Upper lobe of left lung (tissue), 6 donors: ENCODE measurements at places on chromosomes 11 and 22. TPM values are rescaled to one million over a fixed set of nuclear protein-coding genes. Genes with fewer than 3 reads are reported as not detected.

- DNase-seq = peak; percentile 17
Observed at GRCh38 chr11:66846671-66847091, 3.4 kb downstream of the RCE1 start.

The BBOX1 gene
- total RNA-seq = 0.51 TPM

DNA sequence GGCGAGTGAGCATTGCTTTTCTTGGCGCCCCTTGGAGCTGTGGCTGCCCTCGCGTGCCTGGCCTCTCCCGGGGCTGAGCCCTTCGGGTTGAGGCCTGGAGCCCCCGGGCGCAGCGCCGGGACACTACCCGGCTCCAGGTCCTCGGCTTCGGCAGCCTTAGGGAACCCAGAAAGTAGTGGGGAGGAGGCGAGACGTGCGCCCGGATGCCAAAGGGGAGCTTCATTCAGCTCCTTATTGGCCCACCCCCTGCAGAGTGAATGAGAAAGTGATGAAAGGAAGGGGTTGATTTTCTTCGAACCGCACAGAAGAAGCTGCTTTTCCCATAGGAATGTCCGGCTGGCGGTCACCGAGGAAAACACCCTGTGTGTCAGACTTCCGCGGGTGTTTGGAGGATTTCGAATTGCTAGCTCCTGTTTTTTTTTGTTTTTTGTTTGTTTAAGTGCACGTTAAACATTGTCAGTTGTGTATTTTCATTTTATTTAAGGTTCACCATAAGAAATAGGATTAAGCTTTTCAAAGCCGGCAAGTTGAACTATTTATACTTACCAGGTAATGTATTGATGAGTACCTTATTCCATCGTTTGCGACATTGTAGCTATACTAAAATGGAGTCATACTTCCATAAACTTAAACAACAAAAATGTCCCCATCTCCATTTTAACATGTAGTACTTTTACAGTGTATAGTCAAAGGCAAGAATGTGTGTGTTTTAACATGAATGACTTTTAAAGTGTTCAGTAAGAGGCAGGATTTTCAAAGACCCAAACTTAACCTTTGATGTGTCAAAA is 841 bp upstream of the EIF4G2 start:
- peak; percentile 88 for DNase-seq

- no peak for DNase-seq
Observed at GRCh38 chr11:83611600-83611999, 325.4 kb upstream of the CCDC90B start.

DNA sequence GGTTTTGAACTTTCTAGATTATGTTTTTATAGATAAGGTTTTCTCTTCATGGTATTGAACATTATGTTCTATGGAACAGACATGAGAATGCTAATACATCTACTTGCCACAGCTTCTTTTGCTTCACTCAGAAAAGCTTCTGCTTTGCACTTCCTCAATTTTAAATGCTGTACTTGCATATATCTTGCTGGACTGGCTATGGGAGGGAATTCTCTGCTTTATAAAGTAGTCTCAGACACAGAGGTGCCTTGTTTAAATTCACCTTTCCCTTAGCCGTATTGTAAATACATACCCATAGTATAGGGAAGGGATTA is 173.9 kb downstream of the DDX10 start:
- no peak for DNase-seq

GRCh38 chr22:43186272-43187170 is at the start of gene TTLL12:
TSS of gene TTLL12 (minus strand) at chr22:43187134. CDS start at chr22:43187069, 65 bp downstream.
- peak; percentile 94 for DNase-seq

GRCh38 chr11:30798547-30799236 is 212.5 kb upstream of the MPPED2 start:
- DNase-seq = no peak

DNA sequence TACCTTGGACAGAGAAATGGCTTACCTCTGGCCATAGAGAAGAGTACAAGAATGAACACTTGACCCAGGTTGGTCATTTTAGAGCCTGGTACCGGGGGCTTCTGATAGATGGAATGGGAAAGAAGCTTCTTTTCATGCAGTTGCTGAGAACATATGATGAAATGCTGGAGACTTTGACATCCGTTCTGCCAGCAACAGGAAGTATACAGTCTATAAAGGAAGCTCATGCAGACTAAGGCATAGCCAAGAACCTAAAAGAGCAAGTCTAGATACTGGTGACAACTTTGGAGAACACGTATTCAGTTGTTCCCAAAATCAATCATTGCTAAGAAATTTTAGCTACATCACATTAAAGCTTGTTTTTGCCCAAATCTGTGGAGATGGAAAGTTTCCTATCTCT is 894.6 kb downstream of the METTL15 start:
- no peak for DNase-seq

DNA sequence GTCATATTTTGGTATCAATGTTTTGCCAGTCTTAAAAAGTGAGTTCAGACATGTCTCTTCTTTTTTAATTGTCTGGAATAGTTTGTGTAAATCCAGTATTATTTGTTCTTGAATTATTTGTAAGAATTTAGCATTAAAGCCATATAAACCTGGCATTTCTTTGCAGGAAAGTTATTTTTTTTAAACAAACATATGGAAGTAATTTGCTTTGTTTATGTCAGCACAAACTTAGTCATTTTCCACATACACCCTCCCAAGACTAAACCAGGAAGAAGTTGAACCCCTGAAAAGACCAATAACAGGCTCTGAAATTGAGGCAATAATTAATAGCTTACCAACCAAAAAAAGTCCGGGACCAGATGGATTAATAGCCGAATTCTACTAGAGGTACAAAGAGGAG is 9.1 kb upstream of the CCDC81 start:
- no peak for DNase-seq

The SMC1B gene
- not detected for total RNA-seq

The VSIG10L2 gene
- not detected for total RNA-seq

DNA sequence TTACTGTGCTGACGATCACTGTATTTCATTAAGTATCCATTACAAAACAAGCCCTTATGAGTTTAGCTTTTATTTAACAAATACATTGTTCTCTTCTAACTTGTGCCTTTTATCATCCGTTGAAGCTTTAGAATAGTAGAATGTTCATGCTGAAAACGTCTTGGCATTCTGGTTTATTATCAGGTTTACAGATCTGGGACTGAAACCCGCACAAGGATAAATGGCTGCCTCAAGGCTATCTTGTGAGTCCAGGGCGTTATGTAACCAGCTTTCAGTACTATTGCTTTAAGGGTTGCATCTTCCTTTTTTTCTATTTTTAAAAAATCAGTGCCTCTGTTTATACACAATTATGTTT is 66.6 kb upstream of the PRODH start:
- DNase-seq = no peak

The CELSR1 gene
- total RNA-seq = 145 TPM

The TMPRSS4 gene
- 3.8 TPM for total RNA-seq

The PARVB gene
- total RNA-seq = 40.2 TPM

The DBX1 gene
- total RNA-seq = not detected

DNA sequence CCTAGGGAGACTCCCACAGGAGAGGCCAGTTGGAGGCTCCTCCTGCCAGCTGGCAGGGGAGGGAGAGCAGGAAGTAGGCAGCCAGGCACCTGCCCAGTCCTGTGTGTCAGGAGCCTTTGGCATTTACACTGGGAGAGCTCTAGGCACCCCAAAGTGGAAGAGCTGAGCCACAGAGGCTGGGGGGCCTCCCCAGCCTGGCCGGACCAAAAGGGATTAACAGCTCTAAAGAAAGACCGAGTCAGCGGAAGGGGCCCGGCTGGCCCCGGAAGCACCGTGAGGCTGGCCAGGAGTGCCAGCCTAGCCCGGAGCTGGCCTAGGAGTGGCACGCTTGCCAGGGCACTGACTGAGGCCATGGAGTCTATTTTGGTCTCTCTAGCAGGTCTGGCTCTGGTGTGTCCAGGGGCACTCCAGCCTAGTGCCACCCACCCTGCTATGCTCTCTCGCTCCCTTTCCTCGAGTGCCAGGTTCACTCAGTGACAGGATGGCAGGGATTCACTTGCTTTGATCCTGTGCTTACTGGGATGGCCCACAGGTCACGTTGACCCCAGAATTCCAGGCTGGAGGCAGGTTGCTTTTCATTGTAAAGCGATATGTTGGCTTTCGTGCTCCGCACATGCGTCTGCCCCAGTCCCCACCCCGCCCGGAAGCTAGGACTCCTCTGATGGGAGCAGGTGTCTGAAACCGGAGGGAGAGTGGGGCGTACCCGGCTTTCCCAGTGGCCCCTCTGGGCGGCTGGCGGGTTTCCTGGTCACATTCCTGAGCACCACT is 3.3 kb upstream of the KMT5B start:
- peak; percentile 36 for DNase-seq

DNA sequence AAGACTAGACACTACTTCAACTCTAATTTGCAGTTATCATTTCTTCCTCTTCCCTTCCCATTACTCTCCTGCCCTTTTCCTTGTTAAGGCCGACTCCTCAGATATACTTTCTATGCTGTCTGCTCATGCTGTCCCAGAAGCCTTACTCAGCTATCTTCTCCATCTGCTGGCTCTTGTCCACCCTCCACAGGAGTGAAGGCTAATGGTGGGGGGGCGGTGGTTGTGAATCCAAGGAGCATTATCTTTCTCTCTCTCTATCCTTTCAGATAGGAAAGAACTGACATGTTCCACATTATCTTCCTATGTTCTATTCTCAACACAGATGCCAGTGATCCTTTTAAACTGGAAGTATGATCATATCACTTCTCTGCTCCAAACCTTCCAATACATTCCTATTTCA is 37.4 kb downstream of the USP28 start:
- DNase-seq = no peak

GRCh38 chr22:27639248-27640086 is 162.1 kb downstream of the MN1 start:
- DNase-seq = no peak

The APOL3 gene
- 88.0 TPM for total RNA-seq

- no peak for DNase-seq
Observed at GRCh38 chr11:12163181-12163941, 53.0 kb downstream of the MICAL2 start.

DNA sequence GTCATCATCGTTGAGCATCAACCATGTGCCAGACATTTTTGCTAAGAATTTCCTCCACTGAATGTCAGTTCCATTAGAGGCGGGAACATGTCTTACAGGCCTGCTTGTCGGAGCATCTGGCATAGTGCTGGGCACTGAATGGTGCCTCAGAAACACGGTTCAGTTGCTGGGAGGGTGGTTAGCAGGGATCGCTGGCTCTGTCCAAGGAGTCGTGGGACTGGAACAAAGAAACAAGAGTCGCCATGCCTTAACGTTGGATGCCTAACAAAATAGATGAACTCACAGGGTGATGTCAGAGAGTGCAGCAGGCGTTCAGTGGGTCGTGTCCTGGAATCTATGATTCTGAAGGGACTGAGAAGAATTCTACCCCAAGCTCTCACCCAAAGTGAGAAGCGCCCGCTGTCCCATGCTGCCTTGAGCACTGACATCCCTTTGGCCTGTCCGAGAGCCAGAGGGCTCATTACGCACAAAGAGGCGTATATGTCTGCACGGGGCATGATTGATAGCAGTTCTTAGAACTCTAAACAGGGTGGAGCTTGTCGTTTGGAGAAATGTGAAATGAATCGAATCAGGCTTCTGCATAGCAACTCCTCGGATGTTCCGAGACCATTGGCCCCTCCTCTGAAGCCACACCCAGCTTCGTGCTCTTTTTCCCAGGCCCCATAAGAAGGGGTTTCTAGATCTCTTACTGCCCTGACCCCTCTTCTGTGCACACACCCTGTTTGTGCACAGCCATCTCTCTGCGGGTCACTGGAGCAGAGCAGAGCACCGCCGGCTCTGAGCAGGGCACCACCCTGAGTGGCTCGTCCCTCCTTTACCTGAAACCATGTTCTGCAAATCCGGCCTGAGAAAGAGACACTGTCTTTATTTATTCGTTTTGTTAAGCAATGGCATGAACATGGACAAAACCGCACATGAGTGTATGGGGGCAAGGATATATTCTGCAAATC is 113.1 kb upstream of the B3GAT1 start:
- DNase-seq = peak; percentile 13
